ENCODE measurements at places on chromosomes 5 and 9.

DNA sequence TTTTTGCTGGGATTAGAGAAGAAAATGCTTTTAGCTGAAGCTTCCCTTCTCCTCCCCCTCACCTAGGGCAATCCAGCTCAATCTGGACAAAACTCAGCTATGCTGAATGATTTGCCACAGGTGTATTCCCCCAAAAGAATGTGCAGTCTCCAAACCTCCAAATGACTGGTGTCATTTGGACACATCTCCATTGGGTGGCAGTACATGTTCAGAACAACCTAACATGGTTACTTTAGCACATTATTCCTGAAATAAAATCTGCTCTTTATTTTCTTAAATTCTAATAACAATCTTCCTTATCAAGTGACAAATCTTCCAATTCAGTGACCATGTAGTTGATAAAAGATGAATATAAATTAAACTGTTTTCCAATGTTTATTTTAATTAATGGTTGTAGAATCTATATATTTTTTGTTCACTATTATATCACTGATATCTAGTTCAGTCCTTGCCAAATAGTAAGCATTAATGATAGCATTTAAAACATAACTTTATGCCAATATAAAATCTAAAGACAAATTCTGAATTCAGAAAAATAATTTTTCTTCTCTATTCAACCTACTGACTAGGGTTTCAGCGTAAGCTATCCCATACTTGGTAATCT lies 61.3 kb upstream of the MOCS2 start:
- peak; percentile 39 for DNase-seq

- no peak for DNase-seq
Measured at GRCh38 chr5:115068239-115069086, 101.2 kb downstream of the TRIM36 start.

DNA sequence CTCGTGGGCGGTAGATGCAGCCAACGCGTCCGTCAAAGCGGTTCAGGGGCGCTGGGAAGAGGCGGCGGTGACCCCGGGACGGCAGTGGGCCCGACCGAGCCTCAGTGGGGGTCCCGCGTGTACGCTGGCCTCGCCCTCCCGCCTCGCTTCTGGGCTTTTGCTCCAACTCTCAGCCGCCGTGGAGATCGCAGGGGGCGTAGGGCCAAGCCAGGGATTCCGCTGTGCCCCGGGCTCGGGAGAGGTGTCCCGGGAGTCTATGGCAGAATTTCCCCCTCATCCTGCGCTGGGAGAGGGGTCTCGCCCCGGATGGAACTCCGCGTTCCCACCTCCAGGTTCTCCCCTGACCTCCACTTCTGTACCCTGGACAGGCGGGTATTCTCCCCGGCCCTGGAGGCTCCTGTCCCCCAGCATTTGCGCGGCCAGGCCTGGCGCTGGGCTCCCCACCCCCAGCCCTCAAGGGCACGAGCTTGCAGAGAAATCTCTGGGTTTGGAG lies 131.9 kb downstream of the MRPL36 start:
- DNase-seq, result peak; percentile 31

GRCh38 chr9:83330207-83331196 lies 207.7 kb downstream of the FRMD3 start:
- DNase-seq, result no peak

GRCh38 chr9:16970321-16970720 lies 99.9 kb upstream of the BNC2 start:
- DNase-seq, result no peak

DNA sequence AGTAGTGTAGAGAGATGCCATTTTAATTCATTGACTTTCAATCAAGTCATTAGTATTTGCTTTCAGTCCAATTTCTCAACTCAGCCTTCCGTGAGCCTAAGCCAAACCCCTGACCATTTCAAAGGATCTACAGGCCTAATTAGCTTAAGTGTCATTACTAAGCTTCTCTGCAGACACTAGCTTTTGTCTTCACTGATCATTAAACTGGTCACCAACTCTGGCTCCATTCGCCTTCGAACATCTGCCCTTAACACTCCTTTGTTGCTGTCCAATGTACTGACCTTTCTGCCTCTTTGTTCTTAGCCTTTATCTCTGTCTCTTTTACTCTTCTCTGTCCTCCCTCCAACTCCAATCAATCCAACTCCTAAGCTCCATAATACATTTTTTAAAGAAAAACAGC lies 299.3 kb downstream of the DIRAS2 start:
- no peak for DNase-seq

- DNase-seq, result no peak
Measured at GRCh38 chr5:172486451-172486850, 32.1 kb upstream of the SH3PXD2B start.

DNA sequence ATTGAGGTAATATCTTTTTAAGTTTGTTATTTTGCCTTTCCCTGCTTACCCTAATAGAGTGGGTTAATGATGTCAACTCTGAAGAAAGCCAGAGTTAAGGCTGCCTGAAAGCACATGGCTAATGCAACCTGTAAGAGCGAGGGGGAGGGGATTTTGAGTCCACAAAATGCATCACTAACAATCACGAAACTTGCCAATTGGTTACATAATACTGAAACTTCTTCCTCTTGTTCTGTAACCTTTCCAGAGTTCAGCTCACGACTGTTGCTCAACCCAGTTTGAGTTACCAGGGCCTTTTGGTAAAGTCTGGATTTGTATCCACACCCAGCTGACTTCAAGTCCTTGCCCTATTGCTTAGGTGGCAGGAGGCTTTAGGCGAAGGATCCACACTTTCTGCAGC lies 308.8 kb downstream of the EFNA5 start:
- DNase-seq, result no peak

DNA sequence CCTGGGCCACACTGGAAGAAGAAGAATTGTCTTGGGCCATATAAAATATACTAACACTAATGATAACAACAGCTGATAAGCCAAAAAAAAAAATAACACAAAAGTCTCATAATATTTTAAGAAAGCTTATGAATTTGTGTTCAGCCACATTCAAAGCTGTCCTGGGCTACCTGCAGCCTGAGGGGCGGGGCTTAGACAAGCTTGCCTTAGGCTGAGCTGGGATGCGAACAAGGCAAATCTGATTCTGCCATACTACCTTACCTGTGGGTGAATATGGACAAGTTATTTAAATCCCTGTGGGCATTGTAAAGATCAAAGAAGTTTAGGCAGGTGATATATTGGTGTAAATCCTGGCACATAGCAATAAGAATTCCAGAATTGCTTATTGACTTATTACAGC lies 212.3 kb upstream of the ATP10B start:
- DNase-seq, result no peak

- DNase-seq, result no peak
Measured at GRCh38 chr9:80556631-80557030, 984.9 kb downstream of the TLE4 start.

DNA sequence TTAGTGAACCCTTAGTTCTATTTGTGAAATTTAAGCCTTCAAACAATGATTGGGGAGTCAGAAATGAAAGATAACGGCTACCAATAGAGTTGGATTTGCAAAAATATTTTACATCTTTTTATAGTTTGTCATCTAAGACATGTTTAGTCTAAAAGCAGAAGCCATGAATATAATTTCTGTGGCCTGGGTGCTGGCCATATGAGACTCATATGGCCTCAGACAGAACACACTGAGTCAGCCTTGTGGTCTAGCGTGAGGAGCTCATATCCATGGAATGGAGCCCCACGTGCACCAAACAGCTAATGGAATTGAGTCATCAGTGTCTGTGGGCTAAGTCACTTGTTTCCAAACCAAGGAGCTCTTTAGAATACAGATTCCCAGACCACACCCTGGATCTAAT lies 240.7 kb upstream of the NREP start:
- no peak for DNase-seq

GRCh38 chr5:98106116-98107031 lies 667.1 kb upstream of the RGMB start:
- no peak for DNase-seq

DNA sequence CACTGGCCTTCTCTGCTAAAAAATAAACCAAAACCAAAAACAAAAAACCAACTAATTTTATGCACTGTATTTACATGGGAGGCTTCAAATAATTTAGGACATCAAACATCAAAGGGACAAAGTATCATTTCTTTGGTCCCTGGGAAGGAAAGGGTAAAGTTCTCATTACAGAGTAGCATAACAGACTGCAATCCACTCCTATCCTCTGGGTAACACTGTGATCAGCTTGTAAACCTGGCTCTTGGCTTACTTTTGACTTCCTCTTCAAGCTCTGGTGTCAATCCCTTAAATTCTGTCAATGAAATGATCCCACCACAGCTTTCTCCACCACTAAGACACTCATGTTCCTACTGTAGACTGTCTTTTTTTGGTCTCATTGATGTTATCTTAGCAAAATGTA lies 69.8 kb upstream of the VCAN start:
- DNase-seq, result no peak

GRCh38 chr9:125254231-125254630 lies 7.4 kb upstream of the GAPVD1 start:
- no peak for DNase-seq

DNA sequence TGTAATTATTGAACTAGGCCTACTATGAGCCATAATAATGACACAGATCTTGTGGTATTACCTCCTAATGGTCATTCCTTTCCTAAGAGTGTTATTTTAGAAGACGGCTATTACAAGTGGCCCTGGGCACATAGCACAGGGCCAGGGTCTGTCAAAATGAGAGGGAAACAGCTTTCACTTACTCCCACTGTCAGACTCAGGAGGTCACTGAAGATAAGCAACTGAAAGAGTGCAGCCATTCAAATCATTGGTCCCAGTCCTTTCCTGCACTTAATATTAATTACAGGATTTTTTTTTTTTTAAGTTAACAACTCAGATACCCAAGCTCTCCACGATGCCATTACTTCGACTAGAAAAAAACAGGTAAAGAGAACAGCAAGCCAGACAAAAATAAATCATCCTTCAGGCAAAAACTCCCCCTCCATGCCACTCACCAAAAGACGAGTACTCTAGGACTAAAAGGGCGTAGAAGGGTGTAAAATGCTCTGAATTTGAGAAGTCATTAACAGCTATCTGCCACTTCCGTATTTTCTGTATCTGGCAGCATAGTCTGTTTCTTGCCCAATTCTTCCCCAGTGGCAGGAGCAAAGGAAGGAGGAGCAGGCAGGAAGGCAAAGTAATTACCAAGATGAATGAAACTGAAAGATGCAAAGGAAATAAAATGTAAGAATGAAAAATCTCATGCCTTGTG lies 87.4 kb downstream of the ZNF608 start:
- DNase-seq, result no peak

- DNase-seq, result no peak
Measured at GRCh38 chr5:127870914-127871313, 167.7 kb downstream of the CCDC192 start.

- no peak for DNase-seq
Measured at GRCh38 chr9:35285731-35286130, 123.9 kb downstream of the UNC13B start.

DNA sequence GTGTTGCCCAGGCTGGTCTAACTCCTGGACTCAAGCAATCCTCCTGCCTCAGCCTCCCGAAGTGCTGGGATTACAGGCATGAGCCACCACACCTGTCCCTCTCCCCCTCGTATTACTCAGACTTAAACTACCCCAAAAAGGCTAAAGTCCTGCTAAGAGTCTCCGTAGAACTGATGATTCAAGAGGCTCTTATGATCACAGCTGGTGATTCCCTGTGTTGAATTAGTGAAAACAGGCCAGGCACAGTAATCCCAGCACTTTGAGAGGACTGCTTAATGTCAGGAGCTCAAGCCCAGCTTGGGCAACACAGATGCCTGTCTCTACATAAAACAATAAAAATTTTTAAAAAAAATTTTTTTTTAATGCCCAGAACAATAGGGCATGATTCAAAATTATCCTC lies 9.2 kb downstream of the CDC26 start:
- DNase-seq, result no peak

GRCh38 chr5:158086856-158087255 lies 227.9 kb upstream of the CLINT1 start:
- DNase-seq, result no peak

- DNase-seq, result no peak
Measured at GRCh38 chr5:171927345-171927941, 79.0 kb downstream of the FBXW11 start.

DNA sequence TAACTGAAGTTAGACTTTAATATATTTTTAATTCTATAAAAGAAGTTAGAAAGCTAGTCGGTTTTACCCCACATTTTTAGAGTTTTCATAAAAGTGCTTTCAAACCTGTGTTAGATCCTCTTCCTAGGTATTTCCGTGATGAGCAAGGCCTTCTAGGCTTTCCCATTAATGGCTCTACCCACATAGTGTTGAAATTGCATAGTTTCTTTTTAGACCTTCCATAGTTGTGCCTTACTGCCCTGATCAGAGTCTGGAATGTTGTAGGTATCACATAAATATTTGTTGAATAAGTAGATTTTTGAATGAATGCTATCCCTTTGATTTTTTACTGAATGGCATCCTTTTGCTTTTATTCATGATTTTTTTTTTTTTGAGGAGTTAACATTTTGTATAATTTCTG lies 45.3 kb upstream of the GPR21 start:
- no peak for DNase-seq

GRCh38 chr5:151251001-151251551 lies 1.9 kb upstream of the GM2A start:
- no peak for DNase-seq

- DNase-seq, result no peak
Measured at GRCh38 chr5:1439388-1440097, 5.7 kb downstream of the SLC6A3 start.

- no peak for DNase-seq
Measured at GRCh38 chr5:74562122-74562521, 78.4 kb downstream of the ENC1 start.

DNA sequence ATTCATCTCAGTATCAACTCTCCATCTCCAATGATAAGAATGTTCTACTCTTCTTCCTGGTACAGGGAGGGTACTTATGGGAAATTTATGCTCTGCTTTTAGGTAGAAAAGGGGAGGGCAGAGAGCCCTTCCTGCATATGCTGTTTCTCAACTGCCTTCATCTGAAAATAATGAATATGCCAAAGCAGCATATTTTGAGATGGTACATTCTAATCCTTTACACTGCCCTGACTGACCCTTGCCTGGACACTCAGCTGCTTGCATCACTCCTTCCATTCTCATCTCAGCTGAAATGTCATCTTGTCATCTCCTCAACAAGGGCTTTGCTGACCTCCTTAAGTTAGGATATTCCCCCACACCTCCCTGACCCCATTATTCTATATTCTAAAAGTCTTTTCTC lies 68.5 kb downstream of the ALDH7A1 start:
- DNase-seq, result no peak

DNA sequence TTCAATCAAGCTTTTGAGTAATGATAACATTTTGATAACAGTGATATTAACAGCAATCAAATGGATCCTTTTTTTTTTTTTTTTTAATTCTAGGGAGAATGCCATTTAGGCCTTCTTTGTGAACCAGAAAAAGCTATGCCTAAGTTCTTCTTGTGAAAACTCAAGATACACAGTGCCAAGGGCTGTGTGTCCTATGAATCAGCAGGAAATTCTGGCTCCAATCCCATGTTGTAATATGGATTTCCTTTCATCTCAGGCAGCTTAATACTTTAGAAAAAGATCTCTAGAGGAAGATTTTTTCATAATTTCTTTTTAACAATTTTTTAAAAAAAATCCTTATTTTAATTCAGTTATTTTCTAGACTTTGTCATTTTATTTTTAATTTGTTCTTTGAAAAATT lies 96.1 kb downstream of the NUDT12 start:
- DNase-seq, result no peak

All from HEK293T (cell line).